Stimulated activated CD4-positive, alpha-beta T cell treated with anti-CD3 and anti-CD28 coated beads, Interleukin-1b, Interleukin-23, amount 100 ng/mL, for 1 hour (primary cell): ENCODE measurements at places on chromosomes 7 and 10.

DNA sequence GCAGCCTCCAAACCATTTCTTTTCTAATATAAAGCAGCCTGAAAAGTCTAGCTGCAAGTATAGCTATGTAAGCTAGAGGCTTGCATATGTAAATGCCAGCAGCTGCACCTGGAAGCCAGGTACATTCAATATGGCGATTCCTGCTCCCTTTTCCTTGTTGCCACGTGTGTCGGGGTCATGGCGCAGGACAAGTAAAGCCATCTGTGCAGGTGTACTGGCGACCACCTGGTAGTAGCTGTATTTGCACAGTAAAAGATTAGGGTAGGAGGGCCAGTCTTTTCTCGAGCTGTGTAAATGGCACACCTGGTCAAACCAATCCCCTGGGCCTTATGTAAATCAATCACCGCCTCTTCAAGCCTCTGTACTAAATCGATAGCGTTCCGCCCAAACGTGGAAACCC, 484.5 kb downstream of the MAGI2 start:
- DNase-seq = no peak

DNA sequence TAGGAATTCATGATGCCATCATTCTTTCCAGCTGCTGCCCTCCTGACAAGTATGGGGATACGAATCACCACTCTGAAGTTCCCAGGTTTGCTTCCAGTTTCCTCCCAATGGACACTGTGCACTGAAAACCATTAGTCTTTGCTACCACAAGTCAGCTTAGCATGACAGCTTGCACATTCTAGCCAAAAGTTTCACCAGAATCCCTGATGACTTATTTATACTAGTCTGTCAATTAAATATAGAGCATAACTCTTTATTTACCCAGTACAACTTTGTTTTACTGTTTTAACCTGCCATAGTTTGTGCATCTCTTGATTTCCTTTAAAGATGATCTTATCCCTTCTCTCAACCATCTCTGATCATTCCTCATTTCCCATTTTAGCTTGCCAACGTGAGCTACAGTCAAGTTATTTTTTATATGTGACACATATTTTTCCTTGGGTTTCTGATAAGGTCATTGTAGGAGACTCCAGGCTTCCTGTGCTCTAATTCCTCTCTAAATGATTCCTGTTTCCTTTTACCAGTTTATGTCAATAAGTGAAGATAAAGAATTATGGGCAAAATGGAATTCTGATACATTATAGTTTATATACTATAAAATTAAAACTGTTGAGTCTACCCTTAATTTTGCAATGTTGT, 167.5 kb upstream of the MEOX2 start:
- no peak for DNase-seq

DNA sequence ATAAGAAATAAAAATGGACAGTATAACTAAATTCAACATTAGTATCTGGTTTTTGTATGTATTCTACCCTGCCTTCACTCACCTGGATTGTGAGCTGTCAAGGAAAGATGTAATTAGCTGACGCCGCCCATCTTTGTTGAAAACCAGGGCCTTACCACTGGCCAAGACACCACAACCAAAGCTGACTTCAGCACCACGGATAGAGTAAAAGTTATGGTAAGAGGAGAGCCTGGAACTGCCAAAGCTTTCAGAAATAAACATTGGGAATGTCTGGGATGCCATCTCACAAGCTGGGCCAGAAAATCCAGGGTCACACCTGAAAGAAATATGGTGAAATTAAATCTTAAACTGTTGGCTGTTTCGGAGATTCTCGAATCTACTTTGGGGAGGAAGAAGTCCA, 190.1 kb upstream of the SLC26A5 start:
- no peak for DNase-seq

GRCh38 chr10:112434988-112435619, 11.6 kb downstream of the ZDHHC6 start:
- DNase-seq = no peak

GRCh38 chr7:55533050-55533728, 39.1 kb downstream of the VOPP1 start:
- peak; percentile 42 for DNase-seq

- no peak for DNase-seq
These were observed 36.8 kb downstream of the PPIF start for GRCh38 chr10:79383974-79384606.

GRCh38 chr7:47470567-47471357, 111.1 kb downstream of the TNS3 start:
- DNase-seq = no peak

DNA sequence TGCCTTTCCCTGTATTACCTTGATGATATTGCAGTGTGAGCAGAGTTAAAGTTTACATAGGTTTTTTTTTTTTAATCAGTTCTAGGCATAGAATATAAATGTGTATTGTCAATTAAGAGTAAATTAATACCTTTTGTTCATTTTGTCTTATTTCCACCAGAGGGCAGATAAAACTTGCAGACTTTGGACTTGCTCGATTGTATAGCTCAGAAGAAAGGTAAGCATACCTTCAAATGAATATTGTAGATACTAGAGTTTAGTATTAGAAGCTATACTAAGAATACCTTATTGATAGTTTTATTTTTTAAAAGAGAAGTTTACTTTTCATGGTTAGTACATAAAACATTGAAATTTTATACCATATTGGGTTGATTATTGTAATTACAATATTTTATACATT, 86.8 kb downstream of the MPLKIP start:
- no peak for DNase-seq

DNA sequence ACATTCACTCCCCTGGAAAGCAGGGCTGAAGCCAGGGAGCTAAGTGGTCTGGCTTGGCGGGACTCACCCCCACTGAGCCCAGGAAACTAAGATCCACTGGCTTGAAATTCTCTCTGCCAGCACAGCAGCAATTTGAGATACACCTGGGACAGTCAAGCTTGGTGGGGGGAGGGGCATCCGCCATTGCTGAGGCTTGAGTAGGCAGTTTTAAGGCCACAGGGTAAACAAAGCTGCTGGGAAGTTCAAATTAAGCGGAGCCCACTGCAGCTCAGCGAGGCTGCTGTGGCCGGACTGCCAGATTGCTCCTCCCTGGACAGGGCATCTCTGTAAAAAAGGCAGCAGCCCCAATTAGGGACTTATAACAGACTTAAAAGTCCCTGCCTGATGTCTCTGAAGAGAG, 108.2 kb upstream of the FAM13C start:
- DNase-seq = no peak

GRCh38 chr7:112184455-112184854, 21.7 kb downstream of the DOCK4 start:
- no peak for DNase-seq

- DNase-seq = no peak
These were observed 133.3 kb downstream of the VPS41 start for GRCh38 chr7:38775506-38776175.

DNA sequence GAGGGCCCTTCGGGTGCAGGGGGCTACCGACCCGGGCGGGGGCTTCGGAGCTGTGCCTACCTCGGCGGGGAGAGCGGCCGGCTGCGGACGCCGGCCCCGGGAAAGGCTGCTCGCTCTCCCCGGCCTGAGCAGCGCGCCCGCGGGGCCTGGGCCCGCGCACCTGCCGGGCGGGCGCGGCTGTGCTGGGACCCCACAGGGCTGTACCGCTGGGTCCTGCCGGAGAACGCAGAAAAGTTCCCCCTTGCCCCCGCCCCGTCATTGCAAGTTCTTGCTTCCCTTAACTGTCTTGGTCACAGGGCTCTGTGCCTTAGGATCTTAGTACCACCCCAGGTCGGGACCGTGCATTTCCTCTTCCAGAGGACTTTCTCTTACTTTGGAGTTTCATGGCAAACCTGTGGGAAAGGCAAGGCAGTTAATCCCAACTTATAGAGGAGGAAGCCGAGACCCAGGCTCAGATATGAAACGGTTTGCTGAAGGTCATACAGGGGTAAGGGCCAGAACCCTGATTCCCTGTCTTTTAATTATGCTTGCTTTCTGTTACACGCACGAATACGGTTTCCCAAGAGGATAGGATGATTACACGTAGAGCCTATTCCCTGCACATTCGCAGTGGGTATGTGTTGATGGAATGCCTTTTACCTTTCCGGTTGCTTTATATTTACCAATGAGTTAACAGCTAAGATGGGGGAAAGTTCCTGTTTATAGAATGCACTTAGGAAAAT, 652 bp downstream of the PCGF5 start:
- no peak for DNase-seq

DNA sequence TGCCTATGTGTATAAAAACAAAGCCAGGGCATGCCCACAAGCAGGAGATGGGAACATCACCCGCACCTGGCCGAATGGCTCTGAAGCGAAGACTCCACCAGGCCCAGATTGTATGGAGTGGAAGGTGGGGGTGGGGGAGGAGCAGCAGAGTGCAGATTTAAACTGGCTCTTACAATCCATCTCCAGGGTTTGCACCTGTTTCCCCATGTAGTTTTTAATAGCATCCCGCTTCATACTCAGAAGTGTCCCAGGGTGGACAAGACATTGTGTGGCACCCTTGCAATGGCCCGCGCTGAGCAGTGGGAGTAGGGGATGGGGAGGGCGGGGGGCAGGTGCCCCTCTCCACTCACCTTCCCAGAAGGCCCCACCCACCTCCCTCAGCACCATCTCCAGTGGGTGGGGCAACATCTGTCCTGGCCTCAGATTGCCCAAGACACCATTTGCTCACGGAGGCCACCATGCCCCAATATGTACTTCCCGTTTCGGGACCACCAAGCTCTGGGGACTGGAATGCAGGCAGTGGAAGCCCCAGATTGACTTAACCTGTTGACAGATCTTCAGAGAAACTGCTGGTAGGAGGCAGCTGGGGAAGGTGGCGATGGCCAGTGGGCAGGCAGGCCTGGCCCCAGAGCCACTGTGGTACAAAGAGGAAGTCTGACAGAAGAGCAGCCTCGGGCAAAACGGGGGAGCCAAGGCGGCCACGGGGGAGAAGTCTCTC, 23.0 kb downstream of the VSIR start:
- no peak for DNase-seq

DNA sequence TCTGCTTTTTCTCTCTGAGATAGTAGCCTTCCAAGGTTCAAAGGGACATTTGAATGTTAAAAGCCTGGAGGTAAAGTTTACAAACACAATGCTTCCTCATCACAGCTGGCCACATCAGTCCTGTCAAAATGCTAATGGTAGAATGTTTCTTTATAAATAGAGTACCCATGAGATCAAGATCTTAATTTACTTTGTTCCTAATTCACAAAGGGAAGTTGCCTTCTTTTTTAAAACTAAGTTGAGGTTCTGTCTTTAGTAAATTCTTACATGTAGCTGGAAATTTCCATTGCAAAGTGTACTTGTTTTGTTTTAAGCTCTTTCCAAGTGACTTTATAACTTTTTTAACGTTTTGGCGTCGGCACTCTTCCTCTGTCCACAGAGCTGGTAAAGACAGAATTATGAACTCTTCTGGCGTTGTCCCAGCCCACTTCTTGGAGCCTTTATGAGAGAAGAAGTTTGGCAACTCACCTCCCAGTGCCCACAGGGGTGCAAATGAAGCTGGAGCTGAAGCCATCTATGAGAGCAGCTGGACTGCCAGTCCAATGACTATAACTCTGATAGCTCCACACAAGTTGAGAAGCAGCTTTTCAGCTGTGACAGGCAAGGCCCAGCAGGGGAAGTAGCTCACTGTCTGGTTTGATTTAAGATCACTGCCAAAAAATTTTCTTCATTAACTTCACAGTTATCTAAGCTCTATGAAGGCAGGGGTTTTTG, 23.3 kb downstream of the FZD1 start:
- no peak for DNase-seq

GRCh38 chr10:98331885-98332284, 63.9 kb upstream of the LOXL4 start:
- no peak for DNase-seq

DNA sequence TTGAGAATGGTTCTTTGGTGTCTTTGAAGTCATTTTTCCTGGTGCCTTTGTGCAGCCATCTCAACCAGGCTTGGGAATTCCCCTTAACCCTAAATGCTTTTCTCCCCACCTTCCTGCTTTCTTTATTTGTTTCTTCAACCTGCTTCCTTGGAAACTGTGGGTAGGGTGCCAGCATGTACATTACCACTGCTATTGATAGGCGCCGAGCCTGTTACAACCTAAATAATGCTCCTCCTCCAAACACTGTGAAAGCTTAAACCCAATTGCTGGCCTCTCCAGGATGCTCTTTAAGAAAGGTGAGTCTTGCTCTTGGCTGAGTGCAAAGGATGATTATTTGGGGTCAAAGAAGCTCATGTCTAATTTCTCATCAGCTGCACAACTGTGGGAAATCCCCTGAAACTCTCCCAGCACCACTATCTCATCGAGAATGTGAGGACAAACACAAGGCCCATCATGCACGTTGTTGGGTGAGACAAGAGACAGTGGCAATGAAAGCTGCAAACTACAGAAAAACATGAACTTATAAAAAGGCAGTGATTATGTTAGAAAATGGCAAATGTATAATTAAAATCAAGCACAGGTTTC, 285.5 kb upstream of the IGFBP3 start:
- DNase-seq = no peak

GRCh38 chr7:106915873-106916272, 50.8 kb downstream of the PIK3CG start:
- DNase-seq = no peak

GRCh38 chr7:85094046-85094725, 92.7 kb downstream of the SEMA3D start:
- DNase-seq = no peak

- DNase-seq = no peak
These were observed 19.9 kb upstream of the GPAM start for GRCh38 chr10:112203328-112204076.

GRCh38 chr10:119379466-119380071, 162.9 kb downstream of the RGS10 start:
- DNase-seq = no peak

GRCh38 chr7:101790566-101791293, 26.7 kb upstream of the CUX1 start:
- DNase-seq = no peak

GRCh38 chr7:113158756-113159155, 40.4 kb upstream of the SMIM30 start:
- no peak for DNase-seq

- DNase-seq = no peak
These were observed 67.3 kb downstream of the PHYHIPL start for GRCh38 chr10:59243611-59244195.

- no peak for DNase-seq
These were observed 362.5 kb upstream of the ZMIZ1 start for GRCh38 chr10:78706256-78706655.

DNA sequence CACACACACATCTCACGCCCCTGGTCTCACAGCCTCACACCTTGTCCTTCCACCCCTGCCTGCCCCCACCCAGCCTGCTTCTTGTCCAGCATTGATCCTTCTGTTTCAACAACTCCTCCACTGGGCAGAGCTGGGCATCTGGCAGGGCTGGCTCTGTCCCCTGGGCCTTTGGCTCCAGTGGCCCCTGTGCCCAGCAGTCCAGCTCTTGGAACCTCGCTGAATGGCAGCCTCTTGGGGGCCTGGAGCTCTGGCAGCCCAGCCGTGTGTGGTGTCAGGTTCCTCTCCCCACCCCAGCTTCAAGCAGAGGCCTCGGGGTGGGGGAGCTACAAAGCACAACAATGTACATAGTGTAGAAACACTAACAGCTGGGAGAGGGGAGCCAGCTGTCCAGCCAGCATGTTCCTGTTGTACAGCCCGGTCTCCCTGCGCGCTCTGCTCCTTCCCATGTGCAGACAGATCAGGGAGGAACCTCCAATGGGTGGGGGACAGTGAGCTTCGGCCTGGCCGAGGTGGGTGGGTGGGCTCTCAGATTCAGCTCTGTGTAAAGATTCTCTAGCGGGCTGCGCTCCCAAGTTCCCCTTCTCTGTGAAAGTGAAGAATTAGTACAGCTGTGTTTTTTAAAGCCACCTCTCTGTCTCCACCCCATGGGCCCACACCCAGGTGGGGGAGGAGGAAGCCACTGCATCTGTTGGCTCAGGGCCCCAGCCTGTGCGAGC, 19.4 kb downstream of the ZMIZ2 start:
- DNase-seq = no peak
